Sigmoid colon (tissue), 7 donors: ENCODE measurements at places on chromosomes 7 and 10.

DNA sequence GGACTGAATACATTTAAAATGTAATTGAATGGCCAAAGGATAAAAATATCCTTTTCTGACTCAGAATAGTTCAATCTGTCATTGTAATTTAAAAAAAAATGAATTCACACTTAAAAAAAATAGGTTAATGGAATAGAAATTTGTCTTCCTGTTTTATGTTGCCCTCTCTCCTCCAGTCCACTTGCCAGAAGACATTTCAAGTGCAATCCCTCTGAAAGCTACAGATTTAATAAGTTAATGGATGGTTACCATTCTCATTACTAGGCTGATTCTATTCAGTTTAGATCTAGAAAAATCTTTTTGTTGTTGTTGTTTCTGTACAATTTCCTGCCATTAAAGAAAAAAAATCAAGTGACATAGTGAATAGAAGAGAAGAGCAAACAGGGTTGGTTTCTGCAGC lies 142.9 kb downstream of the SKAP2 start:
- DNase-seq: no peak

DNA sequence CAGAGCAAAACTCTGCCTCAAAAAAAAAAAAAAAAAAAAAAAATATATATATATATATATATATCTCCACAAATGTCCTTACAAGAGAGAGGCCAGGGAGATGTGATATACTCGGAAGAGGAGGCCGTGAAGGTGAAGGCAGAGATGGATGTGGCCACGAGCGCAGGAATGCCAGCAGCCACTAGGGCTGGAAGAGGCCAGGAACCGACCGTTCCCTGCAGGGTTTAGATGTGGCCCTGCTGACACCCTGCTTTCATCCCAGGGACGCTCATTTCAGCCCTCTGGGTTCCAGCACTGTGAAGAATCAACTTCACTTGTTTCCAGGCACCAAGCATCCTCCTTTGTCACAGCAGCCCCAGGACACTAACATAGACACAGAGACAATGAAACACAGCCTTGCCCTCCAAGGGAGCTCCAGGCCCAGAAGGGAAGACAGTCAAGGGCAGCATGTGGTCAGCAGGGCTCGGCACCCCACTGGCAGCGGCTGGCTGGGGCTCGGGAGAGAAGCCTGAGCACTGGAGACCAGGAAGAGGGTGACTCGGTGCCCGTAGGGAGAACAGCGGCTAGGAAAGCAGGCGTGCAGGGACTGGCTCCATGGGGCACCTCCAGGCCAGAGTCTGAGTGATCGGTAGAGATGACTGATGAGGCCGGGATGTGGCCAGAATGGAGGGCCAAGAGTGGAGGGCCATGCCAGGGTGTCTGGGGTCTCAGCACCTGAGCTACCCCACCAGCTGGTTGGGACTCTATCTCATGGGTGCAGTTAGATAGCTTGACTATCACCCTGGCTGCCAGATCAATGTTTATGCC lies 7.6 kb downstream of the WDR86 start:
- DNase-seq: peak; percentile 61

- DNase-seq: no peak
Measured at GRCh38 chr10:3395458-3395861, 222.9 kb upstream of the PITRM1 start.

GRCh38 chr7:9776900-9777299 lies 1196.8 kb upstream of the PHF14 start:
- DNase-seq: no peak

GRCh38 chr10:11397980-11398580 lies 213.4 kb downstream of the USP6NL start:
- DNase-seq: peak; percentile 78

GRCh38 chr10:21980691-21981090 lies 22.8 kb downstream of the DNAJC1 start:
- no peak for DNase-seq

GRCh38 chr10:23469596-23470237 lies 30.8 kb downstream of the OTUD1 start:
- DNase-seq: no peak

- no peak for DNase-seq
Measured at GRCh38 chr7:128033246-128033645, 2.0 kb upstream of the LRRC4 start.

DNA sequence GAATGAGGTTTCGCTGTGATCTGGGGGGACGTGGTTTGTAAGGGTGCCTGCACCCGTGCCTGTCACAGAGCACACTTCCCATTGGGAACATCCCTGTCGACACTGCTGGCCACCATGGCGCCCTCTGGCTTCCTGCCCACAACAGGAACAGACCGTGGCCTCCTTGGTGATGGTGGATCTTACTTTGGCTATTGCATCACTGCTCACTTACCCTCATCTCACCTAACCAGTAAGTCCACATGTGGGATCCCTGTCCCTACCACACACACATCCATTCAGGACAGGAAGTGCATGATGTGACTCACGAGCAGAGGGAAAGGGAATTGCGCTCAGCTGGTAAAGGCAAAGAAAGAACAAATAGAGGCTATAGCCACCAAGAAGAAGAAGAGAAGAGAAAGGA lies 26.2 kb upstream of the SEC61G start:
- DNase-seq: no peak

- DNase-seq: no peak
Measured at GRCh38 chr10:48514916-48515315, 90.0 kb downstream of the ARHGAP22 start.

GRCh38 chr10:78419481-78420265 lies 386.0 kb downstream of the RPS24 start:
- DNase-seq: peak; percentile 27

- DNase-seq: peak; percentile 94
Measured at GRCh38 chr10:103685880-103686669, 169.3 kb downstream of the SH3PXD2A start.

GRCh38 chr7:151792636-151793035 lies 84.3 kb downstream of the PRKAG2 start:
- no peak for DNase-seq

GRCh38 chr7:80264769-80265495 lies 130.3 kb downstream of the GNAI1 start:
- no peak for DNase-seq

- DNase-seq: peak; percentile 50
Measured at GRCh38 chr10:125043841-125044658, 102.1 kb downstream of the ZRANB1 start.

GRCh38 chr7:71323726-71324125 lies 191.8 kb downstream of the GALNT17 start:
- DNase-seq: no peak
